ENCODE measurements at places on chromosomes 3 and 15.
A peak's percentile ranks its signal among the peaks of the same experiment; 100 is the strongest.

GRCh38 chr3:126540342-126540849 lies 16.4 kb downstream of the CHST13 start:
- DNase-seq: no peak

DNA sequence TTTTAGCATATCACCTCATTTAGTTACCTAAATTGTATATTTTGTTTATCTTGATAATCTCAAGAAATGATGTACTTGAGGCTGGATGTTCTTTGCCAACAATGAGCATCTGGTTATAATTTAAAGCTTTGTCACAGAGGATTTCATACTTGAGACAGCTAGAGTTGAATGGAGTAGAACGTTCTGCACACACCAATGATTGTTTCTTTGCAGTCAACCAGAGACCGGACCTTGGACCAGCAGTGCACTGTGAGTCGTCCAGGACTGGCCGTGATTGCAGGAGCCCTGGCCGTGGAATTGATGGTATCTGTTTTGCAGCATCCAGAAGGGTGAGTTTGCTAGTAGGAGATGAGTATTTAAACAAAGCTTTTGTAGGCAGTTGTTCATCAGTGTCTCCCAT lies 90.4 kb downstream of the ATG7 start:
- no peak for DNase-seq

DNA sequence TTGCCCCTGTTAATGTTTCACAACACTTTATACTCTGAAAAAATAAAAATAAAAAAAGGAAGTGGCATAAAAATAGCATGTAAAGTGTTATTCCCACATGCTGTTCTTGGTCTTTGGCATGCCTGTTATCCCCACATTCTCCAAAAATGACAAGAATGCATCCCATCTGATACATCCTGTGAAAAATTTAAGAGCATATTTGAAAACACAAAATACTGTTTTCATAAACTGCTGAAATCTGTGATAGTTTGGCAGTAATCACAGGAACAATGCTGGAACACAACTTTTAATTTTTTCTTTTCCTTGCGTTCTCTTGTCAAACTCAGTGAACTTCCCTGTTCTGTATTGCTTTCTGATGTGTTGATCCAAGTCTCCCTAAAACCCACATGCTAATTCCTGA lies 288.8 kb downstream of the ROBO2 start:
- no peak for DNase-seq

GRCh38 chr15:53840681-53841080 lies 81.2 kb upstream of the WDR72 start:
- no peak for DNase-seq

DNA sequence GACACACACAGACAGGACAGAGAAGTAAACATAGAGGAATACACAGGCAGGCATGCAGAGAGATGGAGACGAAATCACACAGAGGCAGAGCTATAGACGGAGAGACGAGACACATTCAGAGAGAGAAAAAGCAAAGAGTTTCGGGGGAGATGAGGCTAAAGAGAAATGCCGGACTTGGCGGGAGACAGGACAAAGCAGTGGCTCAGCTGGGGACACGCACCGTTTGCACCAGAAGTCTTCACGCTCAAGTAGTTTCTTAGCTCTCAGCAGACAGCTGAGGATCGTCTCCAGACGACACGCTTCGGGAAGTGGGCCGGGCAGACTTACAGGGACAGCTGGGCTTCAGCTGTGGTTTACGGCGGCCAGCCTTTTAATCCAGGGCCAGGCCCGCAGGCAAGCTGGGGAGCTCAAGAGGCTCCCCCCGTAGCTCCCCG lies 56.2 kb upstream of the DLG1 start:
- DNase-seq: no peak

GRCh38 chr3:16944356-16944755 lies 59.6 kb downstream of the PLCL2 start:
- DNase-seq: no peak

- DNase-seq: no peak
Measured at GRCh38 chr3:129336093-129336706, 57.5 kb downstream of the HMCES start.

DNA sequence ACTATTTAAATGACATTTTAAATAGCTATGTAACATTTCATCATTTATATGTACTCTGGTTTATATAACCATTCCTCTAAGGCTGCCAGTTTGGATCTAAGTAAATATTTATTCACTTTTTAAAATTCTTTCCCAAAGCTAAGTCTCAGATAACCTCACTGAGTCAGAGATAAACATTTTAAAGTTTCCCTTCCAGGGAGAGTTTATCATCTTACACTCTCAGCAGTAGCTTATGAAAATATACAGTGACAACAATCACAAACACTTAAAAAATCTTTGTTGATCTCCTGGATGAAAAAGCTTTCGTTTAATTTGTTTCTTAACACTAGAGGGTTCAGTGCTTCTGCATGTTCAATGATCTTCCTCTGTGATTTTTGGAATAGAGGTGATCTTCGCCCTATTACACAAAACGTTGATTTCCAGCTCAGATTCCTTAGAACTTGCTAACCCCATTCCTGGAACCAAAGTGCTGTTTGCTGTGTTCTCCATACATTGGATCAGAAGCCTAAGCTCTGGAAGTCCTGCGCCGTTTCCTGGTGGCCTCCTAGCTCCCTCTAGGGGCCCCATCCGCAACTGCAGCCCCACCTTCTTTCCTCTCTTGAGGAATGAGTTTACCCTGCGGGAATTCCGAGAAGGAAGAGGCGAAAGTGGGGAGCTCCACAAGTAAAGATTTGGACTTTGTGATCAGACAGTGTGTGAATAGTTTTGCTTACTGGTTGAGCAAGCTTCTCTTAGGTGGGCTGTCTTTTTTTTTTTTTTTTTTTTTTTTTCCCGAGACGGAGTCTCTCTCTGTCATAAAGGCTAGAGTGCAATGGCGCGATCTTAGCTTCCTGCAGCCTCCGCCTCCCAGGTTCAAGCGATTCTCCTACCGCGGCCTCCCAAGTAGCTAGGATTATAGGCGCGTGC lies 29.3 kb upstream of the SACM1L start:
- peak; percentile 28 for DNase-seq

DNA sequence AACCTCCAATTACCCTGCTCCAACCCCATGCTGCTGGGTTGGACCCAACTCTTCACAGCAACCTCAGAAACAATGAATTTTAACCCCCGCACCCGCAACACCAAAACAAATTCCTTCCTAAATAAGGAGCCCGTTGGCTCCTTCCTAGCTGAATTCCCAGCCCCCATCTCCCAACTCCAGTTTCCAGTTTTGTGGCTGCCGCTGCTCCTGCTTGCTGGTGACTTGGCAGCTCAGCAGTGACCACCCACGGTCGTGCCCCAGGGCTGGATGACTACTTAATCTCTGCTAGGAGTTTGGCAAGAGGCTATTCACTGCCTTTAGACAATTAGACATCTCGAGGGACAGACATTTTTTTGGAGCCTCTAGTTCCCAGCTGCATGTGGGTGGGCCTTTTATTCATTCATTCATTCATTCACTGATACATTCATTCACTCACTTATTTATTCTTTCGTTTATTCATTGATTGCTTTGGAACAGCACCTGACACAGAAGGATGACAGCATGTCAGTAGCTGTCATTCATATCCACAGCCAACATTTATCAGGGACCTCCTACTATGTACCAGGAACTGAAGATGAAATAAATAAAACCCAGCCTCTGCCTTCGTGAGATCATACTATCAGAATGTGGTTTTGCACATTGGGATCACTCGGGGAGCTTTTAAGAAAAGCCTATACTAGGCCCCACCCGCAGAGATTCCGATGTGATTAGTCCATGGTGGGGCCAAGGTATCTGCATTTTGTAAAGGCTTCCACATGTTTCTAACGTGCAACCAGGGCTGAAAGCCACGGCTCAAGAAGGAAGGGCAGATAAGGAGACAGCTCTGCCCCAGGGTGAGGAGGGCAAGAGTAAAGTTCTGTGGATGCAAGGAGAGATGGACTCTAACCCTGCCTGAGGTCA lies 256.5 kb downstream of the SHQ1 start:
- no peak for DNase-seq

GRCh38 chr3:52498137-52499054 lies 3.3 kb downstream of the STAB1 start:
- no peak for DNase-seq

DNA sequence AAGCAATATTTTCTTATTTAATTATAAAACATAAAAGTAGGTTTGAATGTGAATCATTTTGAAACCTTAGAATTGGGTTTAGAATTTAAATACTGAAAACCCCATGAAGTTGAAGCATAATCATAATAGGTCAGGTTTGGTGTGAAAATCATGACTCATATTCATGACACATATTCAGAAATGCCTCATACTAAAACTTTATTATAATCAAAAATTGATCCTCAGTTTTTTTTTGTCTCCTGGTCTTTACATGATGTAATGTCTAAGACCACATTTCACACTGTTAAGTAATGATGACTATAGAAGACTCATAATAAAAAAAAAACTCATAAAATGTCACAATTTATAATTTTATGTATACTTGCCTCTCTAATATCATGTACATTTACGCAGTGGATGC lies 190.4 kb downstream of the FOXP1 start:
- DNase-seq: no peak

DNA sequence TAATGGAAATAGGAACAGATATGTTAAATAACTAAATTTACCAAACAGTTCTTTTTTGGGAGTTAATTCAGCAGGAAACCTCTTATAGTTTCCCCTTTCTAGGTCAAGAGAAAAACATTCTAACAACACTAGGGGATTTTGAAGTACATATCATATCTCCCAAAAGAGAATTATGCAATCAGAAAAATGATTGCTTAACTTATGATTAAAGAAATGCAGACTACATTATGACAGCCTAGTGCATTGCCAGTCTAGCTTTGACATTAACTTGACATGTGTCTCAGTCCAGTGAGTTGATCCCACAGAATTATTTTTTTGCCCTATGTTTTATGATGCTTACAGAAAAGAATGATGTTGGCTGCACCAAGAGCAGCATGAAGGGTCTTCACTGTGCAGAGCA lies 31.7 kb upstream of the NPHP3 start:
- DNase-seq: no peak

DNA sequence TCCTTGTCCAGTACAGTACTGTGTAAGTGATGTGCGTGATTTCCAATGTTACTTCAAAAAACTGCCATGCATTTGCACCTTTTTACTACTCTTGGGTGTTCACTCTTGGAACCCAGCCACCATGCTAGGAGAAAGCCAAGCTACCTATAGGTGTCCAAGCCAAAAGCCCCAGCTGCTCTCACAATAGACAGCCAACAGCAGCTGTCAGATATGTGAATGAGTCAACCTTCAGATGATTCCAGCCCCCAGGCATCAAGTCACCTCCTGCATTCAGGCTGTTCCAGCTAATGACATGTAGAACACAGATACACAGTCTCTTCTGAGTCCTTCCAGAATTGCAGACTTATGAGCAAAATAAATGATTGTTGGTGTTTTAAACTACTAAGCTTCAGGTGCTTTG lies 417.7 kb upstream of the TGFBR2 start:
- DNase-seq: no peak

GRCh38 chr15:51403072-51403878 lies 61.8 kb downstream of the GLDN start:
- no peak for DNase-seq

DNA sequence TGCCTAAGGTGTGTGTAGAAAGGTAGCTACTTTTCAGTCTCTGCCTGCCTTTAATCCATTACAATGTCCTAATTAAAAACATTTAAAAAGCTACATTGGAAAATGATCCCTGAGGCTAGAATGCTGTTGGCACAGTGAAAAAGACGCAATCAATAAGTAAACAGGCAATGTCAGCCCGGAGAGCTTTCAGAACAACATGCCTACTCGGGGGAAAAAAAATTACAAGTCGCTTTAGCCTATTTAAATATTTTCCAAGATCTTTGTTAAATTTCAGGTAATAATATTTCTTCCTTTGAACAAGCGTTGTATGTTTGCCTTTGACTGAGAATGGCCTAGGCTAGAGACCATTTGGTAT lies 46.6 kb upstream of the CD47 start:
- no peak for DNase-seq

- DNase-seq: no peak
Measured at GRCh38 chr3:160617636-160618035, 52.3 kb upstream of the KPNA4 start.

DNA sequence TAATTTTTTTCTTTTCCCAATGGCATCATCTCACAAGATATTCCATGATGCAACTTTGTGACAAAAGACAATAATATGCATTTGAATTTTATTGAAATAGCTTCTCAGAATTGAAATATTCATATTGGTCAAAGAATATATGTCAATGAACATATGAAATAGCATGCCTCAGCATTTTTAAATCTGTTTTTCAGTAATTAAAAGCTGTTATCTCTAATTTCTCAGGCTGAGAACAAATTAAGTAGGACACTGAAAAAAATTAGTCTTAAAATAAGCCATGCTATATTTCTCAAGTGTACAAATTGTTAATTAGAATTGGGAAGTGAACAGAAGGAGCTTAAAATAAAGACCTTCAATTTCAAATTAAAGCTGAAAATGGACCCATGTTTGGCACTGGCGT lies 570.1 kb downstream of the MFSD1 start:
- no peak for DNase-seq

GRCh38 chr3:171108066-171108465 lies 81.5 kb upstream of the SLC2A2 start:
- no peak for DNase-seq

DNA sequence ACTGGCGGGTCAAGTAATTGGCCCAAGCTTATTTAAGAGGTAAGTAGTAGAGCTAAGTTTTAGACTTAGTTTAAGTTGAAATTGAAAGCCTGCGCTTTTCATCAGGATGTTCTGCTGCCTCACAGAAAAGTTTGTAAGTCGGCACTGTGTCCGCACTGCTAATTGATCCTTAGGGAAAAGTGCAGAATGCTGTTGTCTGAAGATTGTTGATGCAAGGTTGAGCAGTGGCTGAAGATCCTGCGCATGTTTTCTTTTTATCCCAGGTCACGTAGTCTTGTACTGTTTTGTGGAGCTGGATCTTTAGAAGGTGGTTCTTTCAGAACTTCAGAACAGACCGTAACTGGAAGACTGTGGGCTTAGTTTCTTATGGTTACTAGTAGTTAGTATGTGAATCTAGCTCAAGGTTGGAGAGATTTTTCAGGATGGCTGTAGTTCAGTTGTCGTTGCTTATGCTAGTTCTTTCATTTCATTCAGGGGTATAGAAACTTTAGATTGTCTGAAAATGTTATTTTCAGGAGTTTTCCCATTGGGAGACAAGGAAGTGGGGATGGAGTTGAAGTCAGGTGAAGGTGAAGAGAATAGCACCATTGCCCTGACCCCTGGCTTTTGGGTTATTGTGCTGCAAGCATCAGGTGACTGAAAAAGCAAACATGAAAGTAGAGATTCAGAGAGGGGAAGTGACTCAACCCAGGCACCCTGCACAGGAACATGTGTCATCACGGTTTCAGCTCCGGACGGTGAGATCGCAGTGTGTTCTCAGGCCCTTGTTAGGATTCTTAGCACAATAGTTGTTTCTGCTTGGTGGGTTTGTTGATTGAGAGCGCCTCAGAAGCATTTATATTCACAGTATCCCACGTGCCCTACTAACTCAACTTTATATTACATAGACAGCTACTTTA lies 32.8 kb downstream of the AKAP13 start:
- DNase-seq: peak; percentile 72

DNA sequence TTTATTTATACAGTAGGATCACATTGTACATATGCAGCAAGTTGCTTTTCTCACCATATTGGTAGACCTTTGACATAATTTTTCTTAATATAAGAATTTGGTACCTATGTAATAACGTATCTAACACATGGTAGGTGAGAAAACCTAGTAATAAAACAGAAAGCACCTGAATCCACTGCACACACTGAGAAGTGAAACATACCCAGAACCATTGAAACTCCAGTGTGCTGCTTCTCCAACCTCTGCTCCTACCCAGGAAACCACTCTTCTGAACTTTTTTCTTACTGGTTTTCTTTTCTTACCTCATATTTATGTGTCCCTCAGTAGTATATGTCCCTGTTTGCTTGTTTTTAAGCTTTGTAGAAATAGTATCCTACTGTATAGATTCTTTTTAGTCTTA lies 293.0 kb downstream of the UBE2E2 start:
- no peak for DNase-seq

- no peak for DNase-seq
Measured at GRCh38 chr3:112770032-112770626, 76.5 kb downstream of the CD200R1L start.

Measured in CD4-positive, alpha-beta T cell (primary cell).